ENCODE measurements at places on chromosomes 3 and 15. TPM values are rescaled to one million over a fixed set of nuclear protein-coding genes. Genes with fewer than 3 reads are reported as not detected.
A peak's percentile ranks its signal among the peaks of the same experiment; 100 is the strongest.

DAZL gene
- not detected for polyA plus RNA-seq

NAA50 gene
- polyA plus RNA-seq = 495 TPM

PRR20G gene
- polyA plus RNA-seq = not detected

AMT gene
- polyA plus RNA-seq = 1.0 TPM

RMDN3 gene
- polyA plus RNA-seq = 20.2 TPM

DNA sequence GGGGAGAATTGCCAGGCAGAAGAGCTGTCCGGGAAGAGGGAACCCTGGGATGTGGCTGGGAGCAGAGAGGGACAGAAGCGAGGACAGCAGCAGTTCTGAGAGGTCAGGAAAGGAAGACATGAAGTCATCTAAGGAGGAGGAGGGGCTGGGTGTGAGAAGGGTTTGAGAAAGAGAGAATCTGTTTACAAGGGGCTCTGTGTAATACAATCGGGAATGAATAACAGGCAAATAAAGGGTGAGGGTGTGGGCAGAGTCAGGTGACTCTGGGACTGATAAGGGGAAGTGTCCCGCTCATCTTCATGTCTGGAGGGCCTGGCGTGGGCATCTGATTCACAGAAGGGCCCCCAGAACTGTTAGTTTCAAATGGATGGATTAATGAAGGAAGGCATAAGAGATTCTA, 191.3 kb downstream of the XXYLT1 start:
- peak; percentile 23 for DNase-seq

- no peak for DNase-seq
These were observed 22.9 kb upstream of the FBLN2 start for GRCh38 chr3:13525827-13526625.

DNA sequence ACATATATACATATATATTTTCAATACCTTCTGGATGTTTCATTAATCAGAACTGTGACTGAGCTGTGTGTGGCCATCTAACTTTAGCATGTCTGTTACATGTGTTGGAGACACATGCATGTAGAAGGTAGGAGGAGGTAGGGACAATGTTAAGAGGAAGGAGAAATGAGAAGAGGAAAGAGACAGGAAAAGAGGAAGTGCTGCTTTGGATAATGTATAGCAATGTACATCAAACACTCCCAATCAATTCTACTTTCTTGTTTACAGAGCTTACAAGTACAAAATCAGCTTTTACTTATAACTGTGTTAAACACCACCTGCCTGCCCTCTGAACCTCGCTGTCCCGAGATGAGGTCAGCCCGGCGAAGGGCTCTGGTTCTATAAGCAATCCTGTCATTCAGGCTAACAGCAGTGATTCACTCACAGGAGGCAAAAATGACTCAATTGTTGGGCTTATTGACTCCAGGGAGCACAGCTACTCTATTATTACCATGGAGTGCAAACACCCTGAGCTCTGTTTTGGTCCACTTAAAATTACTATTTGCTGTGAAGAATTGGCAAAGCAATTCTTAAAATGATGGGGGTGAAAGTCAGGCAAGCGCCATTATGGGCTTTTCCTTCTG, 188.9 kb downstream of the MEIS2 start:
- no peak for DNase-seq

DNA sequence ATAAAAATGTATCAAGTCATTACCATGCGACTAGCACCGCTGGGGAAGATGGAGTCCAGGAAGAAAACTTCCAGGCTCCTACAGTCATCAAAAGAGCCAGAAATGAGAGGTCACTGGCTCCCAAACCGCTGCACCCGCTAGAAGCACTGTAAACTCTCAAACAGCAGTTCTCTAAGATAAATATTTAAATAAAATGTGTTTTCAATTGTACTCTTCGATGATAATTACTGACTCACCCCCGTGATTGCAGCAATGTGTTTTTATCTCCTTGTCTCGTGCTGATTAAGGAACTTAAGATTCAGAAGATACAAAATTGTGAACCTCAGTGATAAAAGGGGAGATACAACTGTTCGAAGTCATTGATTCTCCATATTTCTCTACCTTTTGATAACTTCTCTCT, 45.8 kb upstream of the FOXP1 start:
- no peak for DNase-seq

DNA sequence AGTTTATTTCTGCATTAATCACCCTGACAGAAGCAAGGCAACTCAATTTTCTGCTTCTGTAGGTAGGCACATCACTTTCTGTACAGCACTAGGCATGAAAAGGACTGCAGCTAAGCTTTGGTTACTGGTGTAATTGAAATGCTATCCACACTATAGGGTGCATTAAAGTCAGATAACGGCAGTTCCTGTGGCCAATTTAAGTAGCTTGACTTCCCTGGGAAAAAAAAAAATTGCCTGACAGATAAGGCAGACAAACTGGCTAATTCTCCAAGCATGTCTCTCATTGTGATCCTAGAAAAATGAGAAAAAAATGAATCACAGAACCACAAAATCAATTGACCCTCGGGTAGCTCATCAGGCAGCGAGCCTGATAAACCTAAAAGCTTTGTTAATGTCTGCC, 151.4 kb downstream of the MEIS2 start:
- DNase-seq = no peak

GRCh38 chr15:73989001-73989798, 2.9 kb downstream of the STOML1 start:
- peak; percentile 38 for DNase-seq

- DNase-seq = no peak
These were observed 33.1 kb downstream of the DZIP1L start for GRCh38 chr3:138082085-138082991.

GRCh38 chr3:189602471-189602870, 28.7 kb upstream of the TP63 start:
- no peak for DNase-seq

GRCh38 chr3:73656241-73656890, 31.6 kb upstream of the PDZRN3 start:
- no peak for DNase-seq

All from psoas muscle (tissue), 8 donors.